ENCODE measurements at places on chromosomes 3 and 15.

DNA sequence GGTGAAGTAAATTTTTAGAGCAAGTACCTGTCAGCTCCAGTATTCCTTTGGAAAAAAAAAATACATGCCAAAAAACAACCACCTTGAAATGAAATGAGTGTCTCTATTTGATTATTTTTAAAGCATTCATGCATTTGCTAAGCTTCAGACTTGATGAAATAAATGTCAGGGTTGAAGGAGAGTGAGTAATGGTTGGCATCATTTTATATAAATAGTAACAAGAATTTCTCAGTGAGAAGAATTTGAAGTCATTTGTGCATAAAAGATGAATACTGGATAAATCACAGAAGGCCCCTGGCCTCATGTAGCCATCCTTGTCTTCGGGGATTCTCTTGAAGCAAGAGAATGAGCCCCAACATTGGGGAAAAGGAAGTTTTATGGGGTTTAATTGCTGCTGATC, 318.4 kb downstream of the LPP start:
- no peak for DNase-seq

DNA sequence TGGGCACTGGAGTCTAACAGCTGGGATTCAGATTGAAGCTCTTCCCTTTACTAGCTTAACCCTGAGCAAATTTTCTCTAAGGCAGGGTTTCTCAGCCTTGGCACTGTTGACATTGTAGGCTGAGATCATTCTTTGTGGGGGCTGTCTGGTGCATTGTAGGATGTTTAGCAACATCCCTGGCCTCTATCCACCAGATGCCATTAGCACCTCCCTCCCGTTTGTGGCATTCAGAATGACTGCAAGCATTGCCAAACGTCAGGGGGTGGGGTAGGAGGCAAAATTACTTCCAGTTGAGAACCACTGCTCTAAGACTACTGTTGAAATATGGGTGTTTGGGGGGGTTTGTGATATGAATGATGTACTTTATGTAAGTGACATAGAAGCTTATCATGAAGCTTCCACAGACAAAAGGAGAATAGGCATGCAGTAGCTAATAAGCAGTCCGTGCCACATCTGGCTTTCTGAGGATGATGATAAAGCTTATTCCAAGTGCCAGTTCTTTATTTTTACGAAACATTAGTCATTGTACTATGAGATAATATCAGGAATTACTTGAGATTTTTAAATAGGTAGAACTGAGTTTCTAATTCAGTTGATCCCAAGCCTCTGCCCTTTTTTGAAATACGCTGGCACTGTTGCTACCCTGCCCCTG, 39.3 kb downstream of the NKIRAS1 start:
- no peak for DNase-seq

DNA sequence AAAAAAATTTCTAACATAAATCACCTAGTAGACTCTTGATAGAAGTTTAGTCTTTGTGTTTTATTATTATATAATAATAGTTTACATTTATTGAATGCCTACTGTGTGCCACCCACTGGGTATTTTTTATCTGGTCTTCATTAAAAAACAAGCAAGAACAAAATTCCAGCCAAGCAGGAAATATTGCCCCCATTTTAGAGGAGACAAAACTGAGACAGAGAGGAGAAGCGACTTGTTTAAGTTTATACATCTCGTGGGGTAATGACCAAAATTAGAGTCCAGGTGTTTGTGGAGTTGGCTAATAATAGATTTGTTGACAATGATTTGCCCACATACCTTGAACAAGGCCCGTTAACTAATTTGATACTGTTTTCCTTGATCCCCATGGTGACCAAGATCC, 33.1 kb upstream of the FBXL22 start:
- DNase-seq = no peak

- DNase-seq = no peak
Observed at GRCh38 chr15:66621491-66622467, 56.0 kb upstream of the LCTL start.

DNA sequence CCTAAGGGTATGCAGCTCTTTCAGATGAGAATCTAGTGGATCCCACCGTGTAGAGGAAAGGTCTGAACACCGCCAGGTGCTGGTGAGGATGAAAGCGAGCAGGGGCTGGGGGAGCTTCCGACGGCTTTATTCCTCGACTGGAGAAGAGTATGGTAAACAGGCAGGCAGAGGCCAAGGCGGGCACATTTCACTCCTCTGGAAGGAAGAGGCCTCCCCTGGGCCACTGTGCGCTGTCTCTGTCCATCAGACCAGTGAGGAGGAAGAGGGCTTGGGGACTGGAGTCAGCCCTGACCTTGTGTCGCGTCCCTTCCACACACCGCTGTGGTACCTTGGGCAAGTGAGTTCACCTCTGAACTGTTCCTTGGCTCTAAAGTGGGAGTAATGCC, 4.2 kb downstream of the GHRL start:
- DNase-seq = no peak

DNA sequence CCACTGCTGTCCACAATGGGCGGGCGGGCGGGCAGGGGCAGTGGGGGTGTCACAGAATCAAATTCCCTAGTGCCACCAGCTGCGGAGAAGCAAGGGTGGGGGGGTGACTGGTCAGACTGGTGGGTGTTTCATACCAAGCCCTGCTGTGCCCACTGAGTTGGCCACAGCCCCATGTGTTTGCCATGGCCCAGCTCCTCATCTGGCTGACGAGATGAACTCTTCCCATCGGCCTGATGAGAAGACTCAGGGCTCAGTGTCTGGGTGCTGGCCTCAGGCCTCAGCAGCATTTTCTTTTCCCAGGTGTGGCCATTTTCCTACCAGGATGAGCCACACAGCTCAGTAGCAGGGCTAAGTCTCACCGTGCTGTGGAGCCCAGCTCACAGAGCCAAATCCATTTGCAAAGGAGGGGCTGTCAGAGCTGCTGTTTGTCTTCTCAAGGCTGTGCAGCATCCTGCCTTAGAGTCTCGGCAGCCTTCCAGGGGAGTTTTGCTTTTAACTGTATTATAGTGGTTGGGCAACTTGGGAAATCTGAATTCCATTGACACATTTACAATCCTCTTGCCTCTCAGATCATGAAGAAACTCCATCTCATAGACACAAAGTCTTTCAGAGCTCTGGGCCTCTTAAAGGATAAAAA, 176.8 kb downstream of the ABHD5 start:
- no peak for DNase-seq

- DNase-seq = no peak
Observed at GRCh38 chr3:181568248-181568647, 143.5 kb upstream of the SOX2 start.

DNA sequence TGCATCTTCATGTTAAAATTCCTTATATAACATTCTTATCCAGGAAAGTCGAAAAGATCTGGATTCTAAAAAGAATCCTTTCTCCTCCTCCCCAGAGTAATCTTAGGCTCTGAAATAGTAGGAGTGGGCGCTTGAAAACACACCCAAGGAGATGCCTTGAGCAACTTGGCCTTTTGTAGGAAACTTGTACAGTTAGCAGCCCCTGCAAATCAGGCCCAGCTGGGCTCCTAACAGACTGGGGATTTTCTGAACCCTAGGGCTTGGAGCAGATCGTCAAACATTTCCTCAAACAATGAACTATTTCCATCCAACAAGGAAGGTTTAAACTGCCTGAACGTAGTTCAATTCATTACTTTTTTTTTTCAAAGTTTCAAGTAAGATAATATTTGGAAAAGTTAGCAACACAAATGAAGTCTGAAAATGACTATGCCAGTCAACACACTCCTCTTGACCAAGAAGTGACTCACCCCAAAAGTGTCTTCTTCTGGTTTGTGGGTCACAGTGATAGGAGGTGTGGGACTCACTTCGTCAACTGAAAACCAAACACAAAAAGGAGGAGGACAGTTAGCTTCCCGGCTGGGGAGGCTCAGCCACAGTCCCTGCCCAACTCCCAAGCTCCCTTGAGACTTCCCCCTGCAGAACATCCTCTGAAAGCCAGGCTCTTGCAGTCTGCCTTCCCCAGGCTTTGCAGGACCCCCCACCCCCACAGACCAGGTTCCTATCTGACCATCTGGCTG, 129.7 kb downstream of the NTRK3 start:
- DNase-seq = no peak

DNA sequence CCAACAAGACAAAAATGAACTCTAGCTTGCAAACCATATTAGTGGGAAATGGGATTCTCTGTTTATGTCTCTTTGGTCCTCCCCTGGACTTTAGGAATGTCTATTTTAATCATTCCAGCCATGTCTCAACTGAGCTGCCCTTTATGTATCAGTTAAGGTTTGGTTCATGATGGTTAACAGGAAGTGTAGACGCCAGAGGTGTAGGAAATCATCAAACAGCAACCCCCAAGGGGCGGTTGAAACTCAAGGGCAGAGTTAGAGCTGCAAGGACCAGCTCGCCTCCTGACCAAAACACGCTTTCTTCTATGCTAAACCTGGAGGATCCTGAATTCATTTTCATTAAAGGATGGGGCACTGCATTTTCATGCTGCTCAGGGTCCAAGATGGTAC, 53.7 kb upstream of the HEG1 start:
- DNase-seq = no peak

DNA sequence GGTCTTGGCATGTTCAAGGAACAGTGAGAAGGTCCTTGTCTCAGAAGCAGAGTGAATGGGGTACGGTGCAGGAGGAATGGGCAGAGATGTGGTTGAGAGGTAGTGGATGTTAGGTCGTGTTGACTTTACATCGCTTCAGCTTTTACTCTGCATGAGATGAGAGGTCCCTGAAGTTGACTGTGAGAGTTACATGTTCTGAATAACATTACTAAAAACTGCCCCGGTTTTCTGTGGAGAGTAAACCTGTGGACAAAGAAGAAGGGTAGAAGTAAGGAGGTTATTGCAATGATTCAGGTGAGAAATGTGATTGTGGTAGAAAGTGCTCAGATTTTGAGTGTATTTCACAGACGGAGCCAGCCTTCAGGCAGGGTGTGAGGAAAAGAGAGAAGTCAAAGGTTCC, 105.6 kb downstream of the ARNT2 start:
- no peak for DNase-seq

DNA sequence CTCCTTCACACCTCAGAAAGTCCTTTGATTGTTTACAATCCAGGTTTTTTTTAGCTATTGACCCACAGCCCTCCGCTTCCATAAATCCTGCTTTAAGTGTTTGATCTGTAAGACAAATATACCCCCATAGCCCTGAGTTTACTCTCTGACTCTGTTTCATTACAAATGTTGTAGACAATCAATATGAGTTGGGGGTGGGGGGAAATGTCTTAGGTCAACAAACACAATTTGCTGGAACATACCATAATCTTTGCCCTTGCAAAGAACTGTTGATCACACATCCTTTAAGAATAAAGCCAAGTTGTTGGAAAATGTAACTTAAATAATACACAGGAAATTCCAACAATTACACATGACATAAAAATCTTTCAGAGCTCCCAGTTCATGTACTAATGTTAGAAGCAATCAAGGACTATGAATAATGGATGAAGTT, 301.8 kb upstream of the SEMA6D start:
- no peak for DNase-seq

DNA sequence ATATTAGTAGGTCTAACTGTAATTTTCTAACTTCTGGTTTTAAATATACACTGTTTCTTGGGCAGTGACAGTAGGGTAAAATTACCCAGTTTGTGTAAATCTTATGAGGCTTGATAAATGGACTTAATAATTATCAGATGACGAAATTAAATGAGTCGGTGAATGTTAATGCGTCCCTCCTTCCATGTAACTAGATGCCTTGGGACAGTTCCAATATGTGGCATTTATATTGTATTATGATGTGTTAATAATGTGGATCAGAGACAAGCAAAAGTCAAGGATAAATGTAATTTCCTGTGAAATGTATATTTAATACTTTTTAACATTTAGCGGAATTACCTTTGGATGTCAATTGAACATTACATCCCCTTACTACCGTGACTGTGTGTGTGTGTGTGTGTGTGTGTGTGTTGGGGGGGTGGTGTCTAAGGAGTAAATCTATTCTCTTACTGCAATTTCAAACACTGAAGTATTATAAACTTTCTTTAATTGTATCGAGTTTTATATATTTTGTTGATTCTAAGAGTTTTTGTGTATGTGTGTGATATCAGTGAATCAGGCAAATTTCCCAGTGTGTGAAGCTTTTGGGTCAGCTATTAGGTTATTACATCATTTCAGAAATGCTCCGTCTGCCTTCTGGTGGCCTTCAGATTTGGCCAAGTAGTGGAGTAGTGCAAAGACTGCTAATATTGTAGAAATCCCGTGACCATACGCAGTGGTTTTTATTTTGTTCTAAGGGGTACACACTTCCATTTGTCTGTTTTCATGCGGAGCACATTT, 50.1 kb downstream of the CNTN4 start:
- DNase-seq = no peak

- no peak for DNase-seq
Observed at GRCh38 chr3:77147836-77148578, 108.1 kb downstream of the ROBO2 start.

- DNase-seq = no peak
Observed at GRCh38 chr15:48112242-48112641, 8.5 kb upstream of the SLC24A5 start.

DNA sequence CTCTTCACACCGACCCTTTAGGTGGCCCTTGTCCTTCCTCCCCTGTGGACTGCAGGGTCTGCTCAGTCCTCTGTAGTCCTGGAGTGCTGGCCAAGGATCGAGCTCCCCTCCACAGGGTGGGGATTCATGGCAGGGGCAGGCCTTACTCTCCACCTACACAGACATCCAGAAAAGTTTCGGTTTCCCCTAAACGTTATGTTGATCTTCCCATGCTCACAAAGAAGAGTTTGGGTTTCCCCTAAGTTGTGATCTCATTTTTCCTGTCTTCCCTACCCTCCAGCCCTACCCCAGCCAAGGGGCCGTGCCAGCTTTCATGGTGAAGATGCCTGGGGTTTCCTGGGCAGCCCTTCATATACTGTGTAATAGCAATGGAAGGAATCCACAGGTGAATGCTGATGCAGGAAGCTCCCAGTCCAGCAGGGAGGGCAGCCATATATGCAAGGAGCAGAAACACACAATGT, 10.3 kb downstream of the STOML1 start:
- DNase-seq = no peak

GRCh38 chr3:141056751-141057171, 5.6 kb downstream of the SPSB4 start:
- no peak for DNase-seq

DNA sequence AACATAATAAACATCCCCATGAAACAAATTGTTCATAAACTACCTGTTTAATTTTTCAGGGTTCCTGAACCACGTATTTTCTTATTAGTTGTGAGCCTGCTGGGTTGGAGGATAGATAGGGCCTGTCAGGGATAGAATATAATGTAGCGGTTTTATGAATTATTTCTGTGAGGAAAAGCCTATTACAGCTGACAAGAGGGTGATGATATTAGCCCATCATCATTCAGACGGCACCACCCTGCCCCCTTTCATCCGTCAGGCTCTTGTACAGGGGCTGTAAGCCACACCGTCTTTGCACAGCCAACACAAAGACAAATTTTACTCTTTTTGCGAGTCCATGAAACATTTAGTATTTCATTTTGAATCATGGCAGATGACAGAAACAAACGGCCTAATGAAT, 335.3 kb upstream of the TMCO5A start:
- no peak for DNase-seq

GRCh38 chr3:138696666-138697370, 88.2 kb downstream of the FAIM start:
- DNase-seq = no peak

DNA sequence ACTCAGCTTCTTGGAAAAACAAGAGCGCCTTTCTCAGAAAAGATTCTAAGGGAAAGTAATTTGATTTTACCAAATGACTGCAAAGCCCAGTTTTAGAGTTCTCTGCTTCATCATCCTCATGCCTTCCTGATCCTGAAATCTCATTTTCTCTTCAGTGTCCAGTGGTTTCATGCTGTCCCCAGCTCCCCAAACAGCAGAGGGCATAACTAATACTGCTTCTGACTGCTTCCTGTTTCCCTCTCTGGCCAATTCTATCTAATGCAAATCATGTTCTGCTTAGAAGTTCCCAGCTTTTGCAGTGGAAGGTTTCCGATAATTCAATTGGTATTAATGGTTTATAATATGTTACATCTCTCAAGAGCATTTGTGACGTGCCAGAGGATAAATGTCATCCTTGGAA, 161.1 kb downstream of the CLSTN2 start:
- DNase-seq = no peak
